Fibroblast of the conjunctiva (primary cell): ENCODE measurements at places on chromosomes 6 and 20.

DNA sequence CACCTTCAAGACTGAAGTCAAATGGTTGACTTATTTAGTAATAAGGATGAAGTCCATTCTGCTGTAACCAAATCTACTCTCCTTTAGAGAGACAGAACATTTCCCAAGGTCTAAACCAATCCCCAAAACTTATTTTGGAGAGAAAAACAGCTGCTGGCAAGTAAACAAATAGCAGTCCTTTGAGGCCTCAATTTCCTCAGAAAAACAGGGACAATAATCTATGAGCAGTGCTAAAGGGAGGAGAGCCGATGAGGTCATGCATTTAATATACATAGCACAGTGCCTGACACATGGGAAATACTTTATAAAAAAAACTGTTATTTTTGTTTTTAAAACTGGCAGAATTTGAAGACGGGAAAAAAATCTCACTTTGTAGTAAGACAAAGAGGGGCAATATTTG, 526.0 kb downstream of the EPM2A start:
- DNase-seq: no peak

DNA sequence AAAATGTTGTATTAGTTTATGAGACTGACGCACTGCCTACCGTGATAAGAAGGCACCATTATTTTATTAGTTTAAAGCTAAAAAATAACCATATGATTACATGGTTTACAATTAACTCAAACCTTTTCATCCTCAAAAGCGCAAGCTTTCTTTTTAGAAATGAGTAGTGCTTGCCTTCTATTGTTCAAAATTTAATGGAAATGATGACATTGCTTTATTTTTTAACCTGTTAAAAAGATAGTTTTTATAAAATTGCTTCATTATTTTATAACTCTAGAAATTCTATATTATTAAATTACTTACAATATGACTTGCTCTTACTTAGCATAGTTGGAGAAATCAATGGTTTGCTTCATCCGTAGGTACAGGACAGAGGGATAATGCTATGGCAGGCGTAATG, 78.7 kb upstream of the HDDC2 start:
- DNase-seq: no peak

DNA sequence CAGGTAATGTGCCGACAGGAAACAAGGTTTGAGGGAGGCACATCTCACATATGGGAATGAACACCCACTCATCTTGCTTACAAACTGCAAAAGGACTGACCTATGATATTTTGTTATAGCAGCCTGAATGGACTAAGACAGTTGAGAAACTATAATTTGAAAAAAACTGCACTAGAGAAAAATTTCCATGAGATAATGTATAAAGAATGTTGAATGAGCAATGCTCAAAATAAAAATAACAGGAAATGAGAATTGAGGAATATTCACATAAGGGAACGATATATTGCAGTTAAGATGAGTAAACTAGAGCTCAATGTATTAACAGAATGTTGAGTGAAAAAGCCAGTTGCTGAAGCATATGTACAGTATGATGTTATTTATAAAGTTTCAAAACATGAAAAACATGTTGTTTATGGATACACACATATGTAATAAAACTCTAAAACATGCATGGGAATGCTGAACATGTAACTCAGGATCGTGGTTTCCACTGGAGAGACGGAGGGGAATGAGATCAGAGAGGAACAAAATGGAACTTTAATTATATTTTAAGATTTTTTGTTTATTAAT, 6.3 kb upstream of the TBC1D22B start:
- no peak for DNase-seq

DNA sequence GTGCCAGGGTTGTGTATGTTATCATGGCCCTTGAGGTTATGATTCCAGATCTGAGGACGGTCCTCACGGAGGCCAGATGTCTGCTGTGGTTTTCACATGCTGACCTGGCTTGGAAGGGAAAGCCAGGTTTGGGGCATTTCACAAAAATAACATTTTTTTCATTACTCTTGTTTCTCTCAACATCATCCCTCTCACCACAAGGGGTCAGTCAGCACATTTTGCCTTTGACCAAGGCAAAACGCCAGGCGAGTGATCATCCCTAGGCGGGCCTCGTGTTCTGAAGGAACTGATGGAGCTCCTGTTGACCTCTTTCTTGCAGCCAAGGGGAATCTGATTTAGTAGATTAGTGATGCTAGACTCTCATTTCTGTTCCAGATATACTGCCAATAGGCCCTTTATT, 133.5 kb downstream of the TBC1D7 start:
- DNase-seq: peak; percentile 52

DNA sequence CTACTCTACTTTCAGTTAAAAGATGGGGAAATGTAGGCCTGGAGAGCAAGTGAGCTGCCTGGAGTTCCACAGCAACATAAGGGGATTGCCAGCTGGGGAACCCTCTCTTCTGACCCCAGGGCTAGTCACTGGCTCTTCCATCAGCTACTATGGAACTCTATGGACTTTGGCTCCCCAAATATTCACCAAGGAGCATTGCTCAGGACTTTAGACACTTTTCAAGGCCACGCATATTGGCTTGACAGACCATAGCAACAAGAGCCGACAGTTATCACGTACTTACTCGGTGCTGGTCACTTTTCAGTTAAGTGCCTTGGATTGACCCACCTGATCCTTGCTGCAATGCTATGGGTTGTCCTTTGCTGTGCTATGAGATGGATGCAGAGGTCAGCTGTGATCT, 360.7 kb upstream of the CHD6 start:
- DNase-seq: no peak

- DNase-seq: peak; percentile 23
Measured at GRCh38 chr6:140183881-140184280, 809.4 kb upstream of the CITED2 start.

DNA sequence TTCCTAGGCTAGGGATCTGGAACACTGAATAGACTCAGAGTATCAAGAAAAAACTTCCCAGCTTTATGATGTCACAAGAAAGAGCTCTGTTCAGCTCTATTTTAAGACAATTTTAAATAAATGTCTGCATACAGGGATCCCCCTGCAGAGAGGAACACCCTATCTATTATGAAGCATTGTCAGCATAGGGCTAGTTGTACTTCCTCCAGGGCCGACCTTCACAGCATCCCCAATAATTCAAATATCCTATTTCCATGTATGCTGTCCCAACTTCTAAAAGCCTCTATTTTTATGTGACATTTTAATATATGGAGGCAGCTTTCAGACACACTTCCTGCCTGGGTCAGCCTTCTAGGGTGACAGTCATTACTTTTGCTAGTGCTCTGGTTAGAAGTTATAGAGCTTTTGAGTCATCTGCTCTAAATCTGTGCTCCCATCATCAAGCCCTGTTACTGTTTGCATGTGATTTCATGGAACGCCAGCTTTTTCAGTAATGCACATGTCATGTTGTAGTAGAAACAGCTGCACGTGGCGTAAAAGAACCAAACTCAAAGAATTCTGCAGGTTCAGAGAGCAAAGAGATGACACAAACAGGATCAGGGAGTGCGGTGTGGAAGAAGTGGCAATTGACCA, 189.2 kb downstream of the ADGB start:
- DNase-seq: no peak

DNA sequence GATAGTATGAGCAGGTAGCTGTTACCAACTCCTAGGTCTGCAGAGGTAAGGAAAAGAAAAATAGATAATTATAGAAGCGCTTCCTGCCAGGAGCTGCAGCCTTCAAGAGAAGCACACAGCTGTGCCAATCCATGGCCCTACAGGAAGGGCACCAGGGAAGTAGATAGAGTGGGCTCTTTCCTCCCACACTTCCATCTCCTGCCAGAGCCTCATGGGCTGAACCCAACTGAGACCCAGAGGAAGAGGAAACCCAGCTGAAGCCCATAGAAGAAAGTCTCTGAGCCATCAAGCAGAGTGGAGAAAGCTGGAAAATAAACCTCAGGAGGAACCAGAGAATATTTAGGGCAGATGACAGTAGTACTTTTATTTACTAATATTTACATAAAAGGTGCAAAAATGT, 146.7 kb upstream of the ATXN1 start:
- DNase-seq: no peak

- no peak for DNase-seq
Measured at GRCh38 chr20:14127514-14128223, 132.4 kb downstream of the MACROD2 start.

GRCh38 chr6:156828280-156828703, 51.1 kb downstream of the ARID1B start:
- DNase-seq: peak; percentile 69

DNA sequence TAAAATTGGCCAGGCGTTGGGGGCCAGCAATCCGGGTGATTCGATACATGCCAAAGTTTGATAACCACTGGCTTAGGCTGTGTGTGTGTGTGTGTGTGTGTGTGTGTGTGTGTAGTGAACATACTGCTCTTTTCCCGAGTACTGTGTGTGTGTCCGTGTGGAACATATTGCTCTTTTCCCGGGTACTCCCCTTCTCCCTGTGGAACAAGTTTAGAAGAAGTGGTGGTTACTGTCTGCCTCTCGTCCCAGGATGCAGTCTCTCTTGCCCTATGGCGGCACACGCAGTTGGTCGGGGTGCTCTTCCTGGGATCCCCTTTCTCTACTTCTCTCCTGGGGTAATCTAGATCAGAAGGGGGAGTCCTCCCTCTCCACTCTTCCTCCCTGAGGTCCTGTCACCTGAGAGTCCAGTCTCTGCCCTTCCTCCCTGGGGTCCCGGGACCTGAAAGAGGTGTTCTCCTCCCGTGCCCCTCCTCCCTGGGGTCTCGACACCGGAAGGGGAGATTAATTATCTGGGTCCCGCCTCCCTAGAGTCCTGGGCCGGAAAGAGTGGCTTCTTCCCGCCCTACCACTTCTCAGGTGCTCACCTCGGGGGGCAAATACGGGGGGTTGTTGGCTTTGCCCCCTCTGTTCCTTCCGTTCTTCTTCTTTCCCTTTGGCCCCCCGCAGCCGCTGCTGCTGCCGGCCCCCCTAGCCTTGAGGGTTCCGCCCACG, 516 bp downstream of the GTPBP2 start:
- DNase-seq: peak; percentile 29

DNA sequence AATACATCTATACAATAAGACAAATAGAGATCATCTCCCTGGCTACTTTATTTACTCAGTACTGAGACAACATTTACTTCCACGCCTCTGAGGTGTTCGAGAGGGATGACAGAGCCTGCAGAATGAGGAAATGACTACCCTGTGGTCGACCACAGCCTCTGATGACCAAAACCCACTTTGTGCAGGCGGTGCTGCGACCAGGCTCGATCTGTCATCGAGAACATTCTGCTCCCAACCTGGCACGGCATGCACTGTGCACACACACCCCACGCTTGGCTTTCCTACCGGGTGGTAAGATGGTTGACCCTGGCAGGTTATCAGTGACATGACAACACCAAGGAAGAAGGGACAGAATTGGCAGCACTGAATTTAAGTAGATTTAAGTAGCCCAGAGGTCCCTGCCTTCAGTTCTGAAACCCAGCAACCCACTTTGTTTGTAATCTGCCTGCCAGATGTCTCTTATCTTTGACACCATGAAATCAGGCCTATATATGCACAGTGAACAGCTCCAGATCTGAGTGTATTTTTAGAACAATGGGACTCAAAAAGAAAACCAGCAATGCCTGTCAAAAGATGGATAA, 42.6 kb downstream of the TTI1 start:
- DNase-seq: no peak

GRCh38 chr20:37406010-37406998, 60.4 kb downstream of the SRC start:
- DNase-seq: no peak
